ENCODE measurements at places on chromosomes 12 and 14.

DNA sequence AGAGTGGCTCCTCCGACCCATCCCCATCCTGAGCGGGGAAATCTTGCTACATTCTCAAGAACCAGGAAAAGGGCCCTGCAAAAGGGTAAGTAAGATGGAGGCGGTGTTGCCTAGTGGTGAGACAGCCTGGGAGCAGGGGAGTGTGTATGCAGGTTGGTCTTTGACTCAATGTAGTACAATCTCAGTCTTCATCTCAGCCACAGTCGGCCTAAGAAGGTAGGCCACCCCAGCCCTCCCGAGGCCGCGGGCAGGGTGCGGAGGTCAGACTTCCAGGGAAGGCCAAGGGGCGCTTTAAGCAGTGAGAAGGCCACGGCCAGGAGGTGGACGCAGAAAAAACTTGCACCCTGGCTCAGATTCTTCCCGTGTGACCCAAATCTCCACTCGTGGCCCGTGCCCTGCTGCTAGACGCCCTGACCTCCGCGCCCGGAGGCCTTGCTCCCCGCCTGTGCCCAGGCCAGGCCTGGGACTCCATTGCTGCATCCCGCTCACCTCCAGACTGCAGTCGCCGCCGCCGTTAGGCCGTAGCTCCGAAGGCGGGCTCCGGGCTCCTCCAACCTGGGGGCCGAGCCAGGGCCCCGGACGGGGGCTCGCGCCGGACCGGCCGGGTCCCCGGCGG, 435 bp downstream of the FOXM1 start:
- no peak for DNase-seq

DNA sequence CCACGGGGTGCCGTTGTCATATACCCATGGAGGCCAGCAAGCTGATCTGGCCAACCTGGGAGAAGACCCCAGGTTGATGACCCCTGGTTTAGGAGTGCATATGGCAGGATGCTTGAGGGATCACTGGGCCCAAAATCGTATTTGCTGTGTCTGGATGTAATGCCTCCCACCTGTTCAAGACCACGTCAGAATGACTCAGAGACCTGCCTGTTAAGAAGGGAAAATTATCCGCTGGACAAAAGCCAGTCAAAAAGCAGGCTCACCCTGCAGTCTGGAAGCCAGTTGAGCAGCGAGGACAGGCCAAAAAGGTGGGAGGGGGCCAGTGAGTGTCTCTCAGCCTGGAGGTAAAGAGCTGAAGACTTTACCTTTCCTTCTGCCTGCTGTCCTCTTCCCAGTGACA, 449.2 kb downstream of the DPF3 start:
- DNase-seq, result no peak

GRCh38 chr12:68113644-68114043, 45.9 kb downstream of the IFNG start:
- no peak for DNase-seq

GRCh38 chr12:67617629-67618028, 30.9 kb upstream of the DYRK2 start:
- DNase-seq, result no peak

GRCh38 chr14:57617510-57617909, 123.9 kb upstream of the CCDC198 start:
- no peak for DNase-seq

- DNase-seq, result no peak
Observed at GRCh38 chr12:49585477-49586459, 17.8 kb upstream of the MCRS1 start.

DNA sequence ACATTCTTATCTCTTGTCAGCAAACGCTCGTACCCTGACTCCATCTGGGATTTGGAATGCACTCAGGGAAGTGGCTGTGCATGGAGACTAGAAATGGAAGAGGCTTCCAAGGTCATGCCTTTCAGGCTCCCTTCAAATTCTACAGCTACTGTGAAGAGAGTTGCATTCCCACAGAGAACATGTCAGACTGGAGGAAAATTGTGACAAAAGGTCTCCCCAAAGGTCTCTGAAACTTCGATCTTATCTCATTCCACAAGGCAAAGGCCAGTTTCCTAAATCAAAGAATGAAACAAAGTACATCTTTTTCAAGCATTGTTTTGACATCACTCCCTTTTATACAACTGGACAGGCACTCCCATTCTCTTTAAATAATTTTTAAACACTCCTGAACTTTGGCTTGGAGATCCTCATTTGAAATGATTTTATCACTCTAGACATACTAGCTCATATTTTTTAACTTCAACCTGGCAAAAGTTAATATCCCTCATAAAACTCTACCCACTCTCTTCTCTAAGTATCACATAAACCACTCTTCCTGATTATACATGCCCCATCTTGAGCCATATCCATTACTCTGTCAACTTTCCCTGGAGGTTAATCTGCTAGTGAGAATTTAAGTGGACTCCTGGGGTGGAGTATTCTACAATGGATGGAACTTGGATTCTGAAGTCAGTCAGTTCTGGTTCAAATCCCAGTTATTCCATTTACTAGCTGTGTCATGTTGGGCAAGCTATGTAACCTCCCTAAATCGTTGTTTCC, 218.1 kb upstream of the HMGA2 start:
- no peak for DNase-seq

- DNase-seq, result no peak
Observed at GRCh38 chr12:79614730-79615129, 76.0 kb downstream of the PAWR start.

DNA sequence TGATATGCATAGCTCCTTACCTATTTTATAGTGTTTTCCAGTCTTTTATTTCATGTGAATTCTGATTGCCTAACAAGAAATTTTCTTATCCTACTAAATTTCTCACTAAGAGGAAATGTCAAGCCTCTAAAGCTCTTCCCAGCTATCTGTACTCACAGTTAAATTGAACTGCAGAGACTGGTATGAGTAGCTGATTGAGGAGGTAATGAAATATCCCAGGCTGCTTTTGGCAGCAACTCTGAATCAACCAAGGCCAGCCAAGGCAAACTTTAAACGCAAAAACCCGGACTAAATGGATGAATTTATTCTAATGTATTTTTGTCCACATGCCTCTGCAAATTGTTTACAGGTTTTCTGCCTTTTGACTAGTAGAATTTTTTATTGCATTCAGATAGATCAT, 119.1 kb upstream of the PMCH start:
- DNase-seq, result no peak

GRCh38 chr12:1375323-1375722, 219.1 kb downstream of the FBXL14 start:
- DNase-seq, result no peak

DNA sequence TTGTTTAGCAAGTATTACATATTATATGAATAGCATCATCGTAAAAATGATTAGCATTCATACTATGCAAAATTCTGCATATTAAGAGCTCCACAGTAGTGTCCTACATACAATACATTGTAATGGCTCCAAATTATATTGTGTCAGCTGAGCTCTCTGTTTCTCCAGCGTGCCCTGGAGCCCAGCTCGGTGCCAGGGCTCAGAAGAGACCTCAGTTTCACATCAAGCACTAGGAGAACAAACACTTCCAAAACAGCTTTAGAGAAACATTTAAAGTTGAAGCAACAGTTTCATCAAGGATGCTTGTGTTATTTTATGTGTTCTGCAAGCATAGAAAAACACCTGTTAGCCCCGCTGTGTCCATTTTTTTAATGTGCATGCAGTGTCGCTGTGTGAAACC, 456.9 kb downstream of the EGLN3 start:
- no peak for DNase-seq

DNA sequence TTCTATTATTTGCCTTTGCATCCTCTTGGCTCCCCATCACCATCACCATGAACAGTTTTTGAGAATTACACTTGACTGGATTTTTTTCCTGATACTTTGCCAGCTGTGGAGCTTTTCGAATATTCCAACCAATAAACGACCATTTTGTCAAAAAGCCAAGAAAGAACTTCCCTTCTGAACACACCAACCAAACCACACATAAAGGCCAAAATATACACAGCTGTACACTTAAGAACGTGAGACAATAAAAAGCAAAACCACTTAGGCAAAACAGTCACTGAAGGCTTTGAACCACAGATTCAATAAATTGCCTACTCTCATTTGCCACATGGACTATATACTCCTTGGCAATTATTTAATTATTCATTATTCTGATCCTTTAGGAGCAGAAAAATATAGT, 1.1 kb downstream of the C14orf93 start:
- peak; percentile 73 for DNase-seq

Data from NCI-H2081 (cell line).